ENCODE measurements at places on chromosomes 4 and X.

DNA sequence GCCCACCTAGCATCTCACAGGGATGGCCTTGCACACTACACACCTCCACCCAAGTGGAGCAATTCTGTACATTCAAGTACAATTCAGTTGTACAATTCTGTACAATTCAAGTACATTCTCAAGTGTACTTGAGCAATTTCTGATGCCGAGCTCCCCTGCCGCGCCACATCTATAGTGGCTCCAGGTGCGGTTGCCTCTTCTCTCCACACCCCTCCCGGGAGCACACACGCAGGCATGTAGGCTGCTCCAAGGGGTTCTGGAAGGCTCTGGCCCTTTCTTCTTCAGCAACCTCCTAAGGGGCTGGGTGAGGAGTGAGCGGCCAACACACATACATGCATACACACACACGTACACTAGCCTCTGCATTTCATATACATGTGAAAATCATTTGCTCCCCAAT, 18.9 kb upstream of the DUSP9 start:
- DNase-seq = no peak

DNA sequence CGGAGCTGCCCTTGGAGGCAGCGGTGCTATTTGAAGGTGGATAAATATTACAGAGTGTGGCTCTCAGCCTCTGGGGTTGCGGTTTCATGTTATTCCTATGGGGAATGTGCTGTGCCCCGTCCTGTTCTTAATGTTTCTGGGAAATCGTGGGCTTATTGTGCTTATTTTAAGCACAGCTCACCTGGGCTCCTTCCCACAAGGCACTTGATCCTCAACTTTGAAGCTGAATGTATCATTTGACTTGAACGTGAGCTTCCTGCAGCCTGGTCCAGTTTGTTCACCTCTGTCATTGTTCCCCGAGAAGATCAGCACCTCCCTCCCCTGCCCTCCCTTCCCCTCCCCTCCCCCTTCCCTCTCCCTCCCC, 3.9 kb downstream of the SORCS2 start:
- no peak for DNase-seq

DNA sequence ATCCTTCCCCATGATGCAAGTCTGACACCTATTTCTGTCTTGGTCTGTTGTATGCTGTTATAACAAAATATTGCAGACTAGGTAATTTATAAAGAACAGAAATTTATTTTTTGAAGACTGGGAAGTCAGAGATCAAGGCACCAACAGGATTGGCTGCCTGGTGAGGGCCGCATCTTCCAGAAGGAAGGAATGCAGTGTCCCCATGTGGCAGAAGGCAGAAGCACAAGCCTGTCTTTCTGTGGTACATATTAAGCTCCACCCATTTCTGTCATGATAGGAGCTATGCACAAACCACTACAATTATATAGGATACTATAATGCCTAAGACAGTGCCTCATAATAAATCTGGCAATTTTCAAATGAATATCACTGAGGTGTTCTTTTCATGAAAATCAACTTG, 502.3 kb upstream of the DIAPH2 start:
- DNase-seq = no peak

- no peak for DNase-seq
Observed at GRCh38 chr4:4859799-4860599, 534 bp downstream of the MSX1 start.

DNA sequence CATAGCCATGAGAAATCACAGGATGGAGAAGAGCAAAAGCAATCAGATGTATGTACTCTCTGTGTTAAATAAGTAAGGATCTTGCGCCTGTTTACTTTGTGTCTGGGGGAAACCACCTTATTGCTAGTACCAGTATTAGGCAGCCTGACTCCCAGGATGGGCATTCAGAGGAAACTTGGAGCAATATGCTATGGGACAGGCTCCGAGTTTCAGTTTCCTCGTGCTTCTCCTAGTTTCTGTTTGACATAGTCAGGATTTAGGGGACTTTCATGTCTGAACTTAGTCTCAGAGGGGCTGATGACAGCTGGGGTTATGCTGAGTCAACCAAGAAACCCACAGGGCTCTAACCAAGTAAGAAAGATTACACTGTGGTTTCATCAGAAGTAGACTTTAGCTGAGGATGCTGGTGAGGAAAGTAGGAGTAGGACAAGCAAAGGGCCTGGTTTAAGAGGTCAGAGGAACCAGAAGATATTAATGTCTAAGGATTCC, 13.5 kb downstream of the NSUN7 start:
- DNase-seq = no peak

GRCh38 chr4:175953960-175954521, 111.6 kb upstream of the WDR17 start:
- no peak for DNase-seq

- DNase-seq = no peak
Observed at GRCh38 chr4:40190019-40190418, 6.8 kb upstream of the RHOH start.
